ENCODE measurements at places on chromosomes 4 and X.

GRCh38 chr4:176561368-176561767 lies 231.4 kb downstream of the VEGFC start:
- DNase-seq = no peak
- H3K4me3 ChIP-seq = no peak overlapping the region
- H3K36me3 ChIP-seq = no peaks in the 10 kb centered on the region
- no peak overlapping the region for H3K27ac ChIP-seq
- H3K27me3 ChIP-seq = peaks cover 2% of the 10 kb centered on the region
- H3K4me1 ChIP-seq = no peaks in the 10 kb centered on the region

GRCh38 chr4:142348613-142349021 lies 497.5 kb downstream of the INPP4B start:
- no peak overlapping the region for H3K27ac ChIP-seq
- H3K4me3 ChIP-seq = no peak overlapping the region
- no peaks in the 10 kb centered on the region for H3K27me3 ChIP-seq
- no peaks in the 10 kb centered on the region for H3K4me1 ChIP-seq
- H3K36me3 ChIP-seq = no peaks in the 10 kb centered on the region
- DNase-seq = no peak

DNA sequence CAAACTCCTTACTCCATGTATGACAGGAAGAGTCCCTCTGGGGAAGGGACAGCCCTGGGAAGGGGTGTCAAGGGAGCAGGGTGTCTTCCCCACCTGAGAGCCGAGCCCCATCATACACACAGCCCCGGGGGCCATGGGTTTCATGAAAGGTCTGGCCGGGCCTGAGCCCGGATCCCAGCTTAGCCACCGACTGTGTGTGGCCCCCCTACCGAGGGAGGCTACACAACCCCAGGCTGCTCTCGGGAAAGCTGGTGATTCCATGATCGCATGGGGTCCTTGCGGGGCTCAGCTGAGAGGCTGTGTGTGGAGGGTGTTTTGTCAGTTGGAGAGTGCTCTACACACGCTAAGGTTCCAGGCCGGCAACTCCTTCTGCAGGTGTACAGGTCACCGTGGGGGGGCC lies 55.6 kb downstream of the SORCS2 start:
- no peaks in the 10 kb centered on the region for H3K36me3 ChIP-seq
- no peak overlapping the region for H3K27ac ChIP-seq
- H3K4me3 ChIP-seq = no peak overlapping the region
- H3K4me1 ChIP-seq = no peaks in the 10 kb centered on the region

- no peak overlapping the region for H3K27ac ChIP-seq
- H3K36me3 ChIP-seq = peaks cover 20% of the 10 kb centered on the region
- H3K27me3 ChIP-seq = no peaks in the 10 kb centered on the region
- H3K4me1 ChIP-seq = peaks cover 6% of the 10 kb centered on the region
Observed at GRCh38 chrX:10172877-10173276, 16.1 kb downstream of the CLCN4 start.

- no peak for DNase-seq
- H3K36me3 ChIP-seq = no peaks in the 10 kb centered on the region
- no peak overlapping the region for H3K27ac ChIP-seq
- no peak overlapping the region for H3K4me3 ChIP-seq
Observed at GRCh38 chrX:40272776-40273175, 175.0 kb upstream of the BCOR start.

- no peak for DNase-seq
- no peak overlapping the region for H3K4me3 ChIP-seq
- no peaks in the 10 kb centered on the region for H3K4me1 ChIP-seq
- no peaks in the 10 kb centered on the region for H3K36me3 ChIP-seq
- H3K27ac ChIP-seq = no peak overlapping the region
Observed at GRCh38 chr4:121280425-121280824, 100.4 kb downstream of the QRFPR start.

GRCh38 chr4:125397226-125397625 lies 82.5 kb downstream of the FAT4 start:
- no peak overlapping the region for H3K4me3 ChIP-seq
- no peak for DNase-seq
- no peaks in the 10 kb centered on the region for H3K4me1 ChIP-seq
- H3K27ac ChIP-seq = no peak overlapping the region

DNA sequence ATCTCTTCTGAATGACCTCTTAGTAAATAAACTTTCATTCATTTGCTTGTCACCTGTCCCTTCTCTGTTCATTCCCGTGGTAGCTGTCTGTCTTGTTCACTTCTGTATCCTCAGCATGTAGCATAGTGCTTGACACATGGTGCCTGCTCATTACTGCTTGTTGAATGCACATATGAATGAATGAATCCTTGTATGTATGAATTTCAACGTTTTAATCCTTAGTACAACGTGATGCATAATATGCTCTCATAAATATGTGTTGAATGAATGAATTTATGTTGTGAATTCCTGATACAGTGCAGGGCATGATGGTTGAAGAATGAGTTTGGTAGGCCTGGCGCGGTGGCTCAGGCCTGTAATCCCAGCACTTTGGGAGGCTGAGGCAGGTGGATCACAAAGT lies 3.0 kb downstream of the TLR10 start:
- DNase-seq = no peak
- no peaks in the 10 kb centered on the region for H3K27me3 ChIP-seq
- H3K4me1 ChIP-seq = peaks cover 30% of the 10 kb centered on the region
- H3K36me3 ChIP-seq = peaks cover 40% of the 10 kb centered on the region
- peak overlapping the region; percentile 85 for H3K27ac ChIP-seq

DNA sequence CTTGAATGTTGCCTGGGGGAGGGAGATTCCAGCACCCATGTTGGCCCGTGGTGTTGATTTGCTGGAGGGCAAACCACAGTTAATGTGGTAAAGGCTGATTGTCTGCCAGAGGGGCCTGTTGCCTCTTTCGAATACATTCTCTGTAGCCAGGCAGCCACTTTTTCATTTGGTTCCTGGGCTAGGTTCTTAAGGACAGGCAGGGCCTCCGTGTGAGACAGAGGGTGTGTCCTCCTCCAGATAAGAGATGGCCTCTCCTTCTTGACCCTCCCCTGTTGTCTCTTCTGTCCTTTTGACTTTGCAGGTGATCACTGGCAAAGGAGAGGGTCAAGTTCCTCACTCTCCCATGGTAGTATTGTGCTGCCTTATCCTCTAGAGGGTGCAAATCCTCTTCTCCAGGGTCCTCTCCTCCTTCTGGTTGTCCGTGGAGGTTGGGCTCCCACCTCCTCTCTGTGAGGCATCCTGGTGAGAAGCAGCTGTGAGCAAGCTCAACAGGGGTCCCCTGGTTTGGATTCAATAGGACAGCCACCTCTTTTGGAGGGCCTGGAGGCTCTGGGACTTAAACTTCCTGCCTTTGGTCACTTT lies 44.9 kb downstream of the ZNF182 start:
- H3K4me1 ChIP-seq = peaks cover 7% of the 10 kb centered on the region
- H3K27me3 ChIP-seq = no peaks in the 10 kb centered on the region
- DNase-seq = no peak
- no peak overlapping the region for H3K27ac ChIP-seq
- no peaks in the 10 kb centered on the region for H3K36me3 ChIP-seq
- H3K4me3 ChIP-seq = no peak overlapping the region

DNA sequence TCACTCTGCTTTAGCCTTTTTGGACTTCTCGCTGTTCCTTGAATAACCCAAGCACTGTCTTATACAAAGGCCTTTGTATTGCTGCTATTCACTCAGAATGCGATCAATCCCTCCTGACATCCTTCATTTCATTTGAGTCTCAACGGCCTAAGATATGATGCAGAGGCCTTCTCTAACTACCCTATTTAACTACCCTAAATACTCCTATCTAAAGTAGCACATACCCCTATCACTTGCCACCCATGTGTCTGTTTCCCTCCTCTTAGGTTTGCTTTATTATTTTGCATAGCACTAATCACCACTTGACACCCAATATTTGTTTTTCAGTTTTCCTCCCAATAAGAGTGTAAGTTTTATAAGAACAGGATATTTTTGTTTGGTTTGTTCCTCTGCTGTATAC lies 42.3 kb upstream of the ACSL4 start:
- no peaks in the 10 kb centered on the region for H3K36me3 ChIP-seq
- no peak overlapping the region for H3K27ac ChIP-seq
- DNase-seq = no peak
- no peaks in the 10 kb centered on the region for H3K4me1 ChIP-seq

GRCh38 chr4:172691552-172691951 lies 477.1 kb upstream of the GALNT7 start:
- no peak for DNase-seq
- H3K4me3 ChIP-seq = no peak overlapping the region
- H3K27ac ChIP-seq = no peak overlapping the region
- no peaks in the 10 kb centered on the region for H3K27me3 ChIP-seq
- H3K4me1 ChIP-seq = no peaks in the 10 kb centered on the region

GRCh38 chrX:131649741-131650140 lies 105.9 kb downstream of the OR13H1 start:
- peaks cover 1% of the 10 kb centered on the region for H3K27me3 ChIP-seq
- H3K4me3 ChIP-seq = no peak overlapping the region
- no peaks in the 10 kb centered on the region for H3K4me1 ChIP-seq
- no peak for DNase-seq

DNA sequence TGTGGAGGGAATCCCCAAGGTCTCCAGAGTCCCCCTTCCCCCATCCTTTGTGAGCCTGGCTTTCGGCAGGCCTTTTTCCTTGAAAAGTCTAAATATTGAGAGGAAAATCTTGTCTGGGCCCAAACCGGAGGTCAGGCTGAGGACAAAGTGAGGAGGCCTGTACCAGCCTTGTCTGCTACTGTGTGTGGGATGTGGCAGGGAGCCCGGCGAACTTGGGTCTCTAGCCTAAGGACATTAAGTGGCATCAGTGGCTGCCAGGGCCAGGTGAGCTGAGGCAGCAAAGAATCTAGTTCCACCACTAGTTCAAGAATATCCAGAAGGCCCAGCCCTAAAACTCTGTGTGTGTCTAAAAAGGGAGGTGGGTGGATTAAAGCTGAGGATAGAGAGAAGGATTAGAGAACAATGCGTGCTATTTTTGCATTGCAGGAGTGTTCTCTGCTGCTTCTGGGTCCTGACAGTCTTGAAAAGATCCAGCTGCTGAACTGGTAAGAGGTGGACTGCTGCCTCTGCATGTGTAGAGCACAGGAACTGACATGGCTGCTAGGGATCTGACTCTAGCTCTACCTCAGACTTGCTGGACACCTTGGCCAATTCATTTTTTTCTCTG lies 1.2 kb upstream of the AMER1 start:
- no peaks in the 10 kb centered on the region for H3K27me3 ChIP-seq
- H3K27ac ChIP-seq = peak overlapping the region; percentile 94
- DNase-seq = no peak

DNA sequence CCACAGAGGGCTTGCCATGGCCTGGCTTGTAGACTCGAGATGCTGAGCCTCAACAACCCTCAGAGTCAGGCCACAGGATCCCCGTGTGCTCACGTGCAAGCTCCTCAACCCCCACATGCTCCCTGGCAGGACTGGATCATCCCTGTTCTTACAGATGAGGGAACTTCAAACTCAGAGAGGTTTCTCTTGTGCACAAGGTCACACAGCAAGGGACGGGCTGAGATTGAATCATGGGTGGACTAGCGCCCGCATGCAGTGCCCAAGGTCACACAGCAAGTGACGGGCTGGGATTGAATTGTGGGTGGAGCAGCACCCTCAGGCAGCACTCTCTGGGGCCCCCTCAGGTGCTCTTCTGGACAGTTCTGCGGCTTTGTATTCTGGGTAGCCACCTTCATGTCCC lies 60.6 kb upstream of the AFAP1 start:
- H3K4me1 ChIP-seq = no peaks in the 10 kb centered on the region
- H3K4me3 ChIP-seq = no peak overlapping the region
- peaks cover 4% of the 10 kb centered on the region for H3K36me3 ChIP-seq
- no peak overlapping the region for H3K27ac ChIP-seq
- no peak for DNase-seq

GRCh38 chrX:84144281-84144680 lies 43.7 kb downstream of the RPS6KA6 start:
- H3K4me1 ChIP-seq = no peaks in the 10 kb centered on the region
- peaks cover 2% of the 10 kb centered on the region for H3K36me3 ChIP-seq
- H3K4me3 ChIP-seq = no peak overlapping the region
- DNase-seq = no peak

- DNase-seq = no peak
- no peaks in the 10 kb centered on the region for H3K27me3 ChIP-seq
- H3K36me3 ChIP-seq = no peaks in the 10 kb centered on the region
- peaks cover 2% of the 10 kb centered on the region for H3K4me1 ChIP-seq
- no peak overlapping the region for H3K27ac ChIP-seq
Observed at GRCh38 chrX:43269201-43269600, 386.9 kb upstream of the MAOA start.

DNA sequence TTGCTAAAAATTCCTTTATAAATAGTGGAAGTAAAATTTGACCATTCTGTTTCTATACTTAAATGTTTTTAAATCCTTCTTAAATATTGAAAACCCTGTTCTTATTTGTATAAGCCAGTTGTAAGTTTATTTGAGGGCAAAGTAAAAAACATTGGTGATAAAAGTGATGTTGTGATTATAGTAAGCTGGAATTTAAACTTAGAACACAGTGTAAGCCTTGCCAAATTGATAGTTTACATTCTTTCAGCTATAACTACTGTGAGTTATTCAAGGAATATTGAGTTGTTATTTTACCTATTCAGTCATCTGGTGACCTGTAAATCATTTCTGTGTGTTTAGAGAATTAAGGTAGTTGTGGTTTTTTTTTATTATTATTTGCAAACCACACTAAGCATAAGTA lies 9.6 kb downstream of the YY2 start:
- H3K4me1 ChIP-seq = peaks cover 2% of the 10 kb centered on the region
- H3K27me3 ChIP-seq = no peaks in the 10 kb centered on the region
- peaks cover 8% of the 10 kb centered on the region for H3K36me3 ChIP-seq
- no peak for DNase-seq

DNA sequence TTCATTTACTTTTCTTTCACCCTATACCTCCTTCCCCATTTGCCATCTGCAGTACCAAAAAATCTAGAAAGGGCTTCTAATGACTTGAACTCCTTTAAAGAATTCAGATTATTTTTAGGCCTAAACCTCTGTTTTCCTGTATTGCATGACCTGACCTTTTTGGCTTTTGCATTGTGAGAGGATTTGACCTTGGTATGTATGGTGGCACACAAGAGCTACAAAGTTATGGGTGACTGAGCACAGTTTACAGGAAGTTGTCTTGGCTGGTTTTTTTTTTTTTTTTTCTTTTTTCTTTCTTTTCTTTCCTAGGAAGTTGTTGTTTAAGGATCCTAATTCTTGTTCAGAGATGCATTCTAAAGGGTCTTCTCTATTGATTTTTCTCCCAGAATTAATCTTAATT lies 32.0 kb upstream of the MTMR8 start:
- H3K27ac ChIP-seq = peak overlapping the region; percentile 47
- peak overlapping the region; percentile 59 for H3K4me3 ChIP-seq
- no peaks in the 10 kb centered on the region for H3K36me3 ChIP-seq
- H3K4me1 ChIP-seq = peaks cover 4% of the 10 kb centered on the region
- H3K27me3 ChIP-seq = no peaks in the 10 kb centered on the region

- H3K27ac ChIP-seq = no peak overlapping the region
- no peaks in the 10 kb centered on the region for H3K27me3 ChIP-seq
- H3K4me3 ChIP-seq = no peak overlapping the region
- no peak for DNase-seq
- peaks cover 8% of the 10 kb centered on the region for H3K4me1 ChIP-seq
Observed at GRCh38 chrX:150683536-150684146, 9.6 kb upstream of the MTMR1 start.

Measured in memory B cell (primary cell).